ENCODE measurements at places on chromosomes 6 and 20. TPM values are rescaled to one million over a fixed set of nuclear protein-coding genes. Genes with fewer than 3 reads are reported as not detected.

- no peak for DNase-seq
These were observed 7.3 kb downstream of the RGS17 start for GRCh38 chr6:153123801-153124200.

The BMP2 gene
- not detected for polyA plus RNA-seq

The GPX6 gene
- not detected for polyA plus RNA-seq

The SIM1 gene
- polyA plus RNA-seq, result not detected

The PAX1 gene
- polyA plus RNA-seq, result not detected

The DPPA5 gene
- not detected for polyA plus RNA-seq

Measured in naive thymus-derived CD8-positive, alpha-beta T cell (primary cell).